HCT116 (cell line): ENCODE measurements at places on chromosomes 6 and 20.

DNA sequence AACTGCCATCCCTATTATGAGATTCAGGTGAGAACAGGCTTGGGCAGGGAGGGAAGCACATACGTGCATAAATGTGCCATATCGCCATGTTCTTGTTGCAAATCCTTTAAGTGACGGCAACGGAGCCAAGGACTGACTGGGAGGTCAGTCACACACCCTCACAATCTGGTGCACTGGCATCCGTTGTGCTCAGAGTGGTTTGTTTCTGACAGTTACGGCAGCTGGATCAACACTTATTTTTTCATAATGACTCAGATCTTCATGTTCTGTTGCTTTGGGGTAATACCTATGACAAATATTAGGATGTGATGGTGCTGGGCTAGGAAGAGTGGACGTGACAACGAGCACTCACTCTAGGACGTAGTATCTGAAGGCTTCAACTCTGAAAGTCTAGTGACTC is 56.2 kb upstream of the PREP start:
- no peaks in the 10 kb centered on the region for H3K27me3 ChIP-seq
- peaks cover 5% of the 10 kb centered on the region; the same call in 1 of the 2 replicates for H3K4me1 ChIP-seq
- H3K36me3 ChIP-seq, result no peaks in the 10 kb centered on the region
- H3K27ac ChIP-seq, result no peak overlapping the region
- no peak for DNase-seq

- no peak for DNase-seq
- no peaks in the 10 kb centered on the region for H3K36me3 ChIP-seq
- no peak overlapping the region for H3K27ac ChIP-seq
- H3K4me3 ChIP-seq, result no peak overlapping the region
- no peaks in the 10 kb centered on the region for H3K27me3 ChIP-seq
These were observed 15.5 kb upstream of the CARMIL1 start for GRCh38 chr6:25263657-25264056.

- H3K36me3 ChIP-seq, result no peaks in the 10 kb centered on the region
- no peak for DNase-seq
- H3K4me1 ChIP-seq, result no peaks in the 10 kb centered on the region
- H3K4me3 ChIP-seq, result no peak overlapping the region
- no peak overlapping the region for H3K27ac ChIP-seq
These were observed 448.0 kb downstream of the EYS start for GRCh38 chr6:65259059-65259458.

DNA sequence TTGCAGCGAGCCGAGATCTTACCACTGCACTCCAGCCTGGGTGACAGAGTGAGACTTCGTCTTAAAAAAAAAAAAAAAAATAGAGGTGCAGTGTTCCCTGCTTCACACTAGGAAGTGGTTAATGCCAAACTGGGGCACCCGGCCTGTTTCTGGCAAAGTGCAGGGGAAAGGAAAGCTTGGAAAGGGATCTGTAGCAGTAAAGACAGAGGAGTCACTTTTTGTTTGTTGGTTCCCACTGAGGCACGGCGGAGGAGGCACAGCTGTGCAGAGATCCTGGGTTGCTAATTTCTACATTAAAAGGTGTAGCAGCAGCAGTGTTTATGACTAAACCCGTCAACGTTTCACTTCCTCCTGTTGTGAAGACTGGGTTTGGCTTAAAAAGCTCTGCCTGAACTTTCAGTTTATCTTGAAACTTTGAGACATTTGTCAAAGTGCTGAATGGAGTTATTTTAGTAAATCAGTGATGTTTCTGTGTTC is 125.6 kb downstream of the CARMIL1 start:
- H3K27ac ChIP-seq, result no peak overlapping the region
- H3K27me3 ChIP-seq, result no peaks in the 10 kb centered on the region
- no peaks in the 10 kb centered on the region for H3K4me1 ChIP-seq
- H3K36me3 ChIP-seq, result no peaks in the 10 kb centered on the region

DNA sequence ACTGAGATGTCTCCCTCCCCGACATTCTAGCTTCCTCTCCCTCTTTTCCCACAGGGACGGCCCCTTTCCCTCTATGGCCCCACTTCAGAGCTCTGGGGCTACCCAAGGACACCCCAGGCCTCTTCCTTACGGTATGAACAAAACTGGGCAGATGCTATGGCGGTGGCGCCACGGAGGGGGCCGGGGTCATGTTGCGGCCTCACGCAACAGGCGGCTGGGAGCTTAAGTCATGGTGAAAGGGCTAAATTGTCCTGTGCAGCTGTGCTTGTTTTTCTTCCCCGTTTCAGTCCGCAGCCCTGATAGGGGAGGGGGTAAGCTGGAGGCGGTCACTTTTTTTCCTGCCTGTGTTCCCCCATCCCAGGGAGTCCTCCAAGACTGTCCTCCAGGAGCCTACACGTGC is 17.6 kb upstream of the KIAA1755 start:
- no peaks in the 10 kb centered on the region for H3K36me3 ChIP-seq
- no peak overlapping the region for H3K4me3 ChIP-seq
- no peaks in the 10 kb centered on the region for H3K27me3 ChIP-seq
- DNase-seq, result no peak

DNA sequence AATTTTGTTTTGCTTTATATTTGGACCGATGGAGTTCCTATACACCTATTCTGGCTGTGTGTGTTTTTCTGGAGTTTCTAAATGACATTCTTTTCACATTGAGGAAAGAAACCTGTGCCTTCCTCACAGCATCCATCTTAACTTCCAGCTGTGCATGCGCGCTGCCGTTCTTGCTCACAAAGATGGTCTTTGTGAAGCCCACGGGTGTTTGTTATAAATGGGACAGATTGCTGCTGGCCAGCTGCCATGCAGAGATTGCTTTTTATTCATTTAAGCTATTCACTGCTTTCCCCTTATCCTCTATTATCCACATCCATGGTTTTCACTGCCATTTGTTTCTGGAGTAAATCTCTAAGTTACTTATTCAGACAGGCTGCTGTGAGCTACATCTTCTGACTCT is 54.2 kb downstream of the SYNDIG1 start:
- no peak for DNase-seq
- H3K4me1 ChIP-seq, result no peaks in the 10 kb centered on the region
- no peak overlapping the region for H3K27ac ChIP-seq
